CD4-positive, alpha-beta T cell treated with Interleukin-17A for 4 hours (primary cell): ENCODE measurements at places on chromosomes 13 and 19.
A peak's percentile ranks its signal among the peaks of the same experiment; 100 is the strongest.

GRCh38 chr13:87798536-87798935, 127.4 kb downstream of the SLITRK5 start:
- DNase-seq: no peak

DNA sequence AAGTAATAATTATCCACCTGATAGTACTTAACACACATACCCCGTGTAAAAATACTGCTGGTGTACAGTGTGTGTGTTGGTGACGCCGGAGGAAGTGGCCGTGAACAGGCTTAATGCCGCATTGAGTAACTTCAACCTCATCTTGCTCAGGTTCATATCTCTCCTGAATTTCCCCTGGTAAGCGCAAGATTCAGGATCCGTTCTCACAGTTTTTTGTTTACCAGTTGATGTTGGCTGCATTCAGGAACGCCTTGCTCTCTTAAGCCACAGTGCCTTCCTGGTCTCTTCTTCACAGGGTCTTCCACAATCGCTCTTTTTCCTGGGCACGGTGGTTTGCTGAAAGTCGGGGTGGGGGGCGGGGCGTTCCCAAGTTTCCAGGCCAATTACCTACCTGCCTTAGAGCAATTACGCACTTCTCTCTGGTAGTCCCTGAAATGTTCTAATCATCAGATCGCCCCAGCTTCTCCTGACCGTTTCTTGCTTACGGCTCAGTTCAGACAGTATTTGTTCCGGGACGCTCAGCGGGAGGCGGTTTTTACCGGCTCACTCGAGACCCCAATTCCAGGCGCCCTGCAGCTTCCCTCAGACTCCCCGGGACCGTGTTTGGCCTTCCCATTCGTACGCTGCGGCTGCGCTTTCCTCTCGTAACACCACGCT, 706 bp upstream of the DNAJC3 start:
- DNase-seq: peak; percentile 54

GRCh38 chr19:10109528-10109927, 2.0 kb upstream of the P2RY11 start:
- no peak for DNase-seq

- DNase-seq: peak; percentile 61
These were observed 1.8 kb downstream of the TNPO2 start for GRCh38 chr19:12721656-12722565.

DNA sequence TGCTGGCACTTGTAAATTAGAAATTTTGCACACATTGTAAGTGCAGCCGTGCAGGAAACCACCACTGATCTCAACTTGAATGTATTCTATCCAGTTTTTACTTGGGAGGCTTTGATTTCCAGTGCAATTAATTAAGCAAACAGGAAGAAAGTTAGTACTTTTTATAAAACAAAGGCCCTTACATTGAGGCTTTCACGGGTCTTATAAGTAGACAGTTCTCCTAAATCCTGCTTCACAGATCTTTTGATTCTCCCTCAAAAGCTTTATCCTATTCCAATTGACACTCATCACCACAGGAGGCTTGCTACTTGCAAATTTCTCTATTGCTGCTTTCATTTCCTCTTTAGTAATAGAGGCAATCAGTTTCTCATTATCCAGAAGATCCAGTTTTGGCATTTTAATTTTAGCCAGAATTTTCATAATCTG, 90.1 kb downstream of the ERCC5 start:
- DNase-seq: no peak

DNA sequence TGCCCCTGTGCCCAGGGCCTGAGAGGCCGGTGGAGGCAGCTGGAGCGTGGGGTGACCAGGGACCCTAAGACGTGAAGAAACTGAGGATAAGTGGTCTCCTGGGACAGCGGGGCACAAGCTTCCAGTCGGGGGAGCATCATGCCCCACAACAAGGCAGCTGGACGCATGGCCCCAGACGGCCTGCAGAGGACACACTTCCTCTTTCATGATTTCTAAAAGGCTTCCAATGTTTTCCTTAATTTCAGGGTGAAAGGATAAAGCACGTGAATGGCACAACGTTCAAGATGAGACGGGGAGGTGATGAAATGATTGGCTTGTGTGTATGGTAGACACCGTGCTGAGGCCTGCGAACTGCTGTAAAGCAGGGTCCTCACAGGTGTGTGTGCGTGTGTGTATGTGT, 20.2 kb upstream of the MYDGF start:
- DNase-seq: no peak

DNA sequence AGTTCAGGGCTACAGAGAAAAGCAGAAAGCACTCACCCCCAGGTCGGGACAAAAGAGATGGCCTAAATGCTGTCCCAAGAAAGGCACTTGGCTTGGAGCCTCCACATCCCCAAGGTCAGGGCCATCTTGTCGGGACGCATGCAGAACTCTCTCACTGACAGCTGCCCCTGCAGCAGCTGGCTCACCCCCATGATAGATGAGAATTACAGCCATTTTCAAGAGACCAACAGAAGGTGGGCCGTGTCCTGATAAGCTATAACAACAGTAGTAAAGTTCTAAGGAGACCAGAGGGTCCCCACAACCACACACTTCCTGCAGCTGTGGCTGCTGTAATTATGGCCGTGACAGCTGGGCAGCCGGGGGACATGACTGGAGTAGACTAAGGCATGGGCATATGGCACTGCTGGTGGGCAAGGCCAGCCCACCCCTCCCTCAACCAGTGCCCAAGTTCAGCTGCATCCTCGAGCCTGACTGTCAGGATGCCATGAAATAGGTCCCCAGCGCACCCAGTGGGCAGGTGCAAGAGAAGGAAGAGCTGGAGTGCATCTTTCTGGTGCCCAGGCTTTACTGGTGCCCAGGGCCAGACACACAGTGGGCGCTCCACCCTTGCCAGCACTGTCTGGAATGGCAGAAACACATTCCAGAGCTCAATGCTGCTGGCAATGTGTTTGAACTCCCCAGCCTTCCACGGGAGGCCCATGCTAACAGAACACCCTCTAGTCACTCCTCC, 436.7 kb upstream of the ZNF507 start:
- no peak for DNase-seq

DNA sequence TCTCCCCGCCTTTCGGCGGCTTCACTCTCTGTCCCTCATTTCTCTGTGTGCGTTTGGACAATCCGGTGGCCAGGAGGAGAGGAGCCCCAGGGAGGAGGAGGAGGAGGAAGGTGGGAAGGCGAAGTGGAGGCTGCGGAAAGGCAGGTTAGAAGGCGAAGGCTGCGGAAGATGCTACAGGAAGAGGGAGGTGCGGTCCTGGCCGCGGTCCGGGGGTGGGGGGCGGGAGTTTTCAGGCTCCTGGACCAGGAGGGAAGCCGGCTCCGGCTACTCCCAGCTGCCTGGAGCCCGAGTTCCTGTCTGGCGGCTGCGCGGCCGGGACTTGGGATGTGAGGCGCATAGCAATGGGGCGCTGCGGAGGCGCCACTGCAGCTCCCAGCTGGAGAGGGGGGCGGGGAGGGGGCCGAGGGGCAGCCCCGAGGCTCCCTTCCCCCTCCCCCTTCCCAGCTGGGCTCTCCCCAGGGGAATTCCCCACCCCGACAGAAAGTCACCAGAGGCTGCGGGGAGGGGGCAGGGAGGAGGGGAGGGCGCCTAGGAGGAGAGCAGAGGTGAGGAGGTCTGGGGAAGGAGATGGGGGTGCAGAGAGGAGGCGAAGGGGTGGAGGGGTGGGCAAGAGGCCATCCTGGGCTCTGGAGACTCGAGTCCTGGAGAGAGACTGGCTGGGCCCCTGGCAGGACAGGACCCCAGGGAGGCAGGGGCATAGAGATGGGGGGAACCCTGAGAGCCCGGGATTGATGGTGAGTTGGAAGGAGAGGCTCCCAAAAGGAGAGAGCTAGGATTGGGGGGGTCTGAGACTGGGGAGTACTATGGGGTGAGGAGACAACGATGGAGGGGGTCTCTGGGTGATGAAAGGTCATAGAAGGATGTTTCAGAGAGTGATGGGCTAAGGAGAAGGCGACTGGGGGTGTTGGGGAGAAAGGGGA, 2.0 kb downstream of the LRRC4B start:
- no peak for DNase-seq

DNA sequence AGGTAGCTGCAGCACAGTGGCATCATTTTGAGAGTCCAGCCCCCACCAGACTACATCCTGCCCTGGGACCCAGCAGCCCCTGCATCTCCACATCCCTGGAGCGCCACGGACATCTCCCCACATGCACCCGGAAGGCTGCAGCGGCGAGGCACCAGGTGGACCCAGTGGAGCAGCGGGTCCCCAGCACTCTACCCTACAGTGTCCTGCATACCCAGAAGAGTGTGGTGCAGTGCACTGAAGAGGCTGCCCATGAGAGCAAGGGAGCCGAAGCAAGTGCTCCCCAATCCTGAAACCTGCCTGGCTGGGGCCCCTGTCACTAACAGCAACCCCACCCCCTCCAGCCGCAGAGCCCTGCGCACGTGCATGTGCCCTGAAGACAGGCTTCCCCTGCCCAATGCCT, 21.3 kb upstream of the SLC7A9 start:
- DNase-seq: no peak

DNA sequence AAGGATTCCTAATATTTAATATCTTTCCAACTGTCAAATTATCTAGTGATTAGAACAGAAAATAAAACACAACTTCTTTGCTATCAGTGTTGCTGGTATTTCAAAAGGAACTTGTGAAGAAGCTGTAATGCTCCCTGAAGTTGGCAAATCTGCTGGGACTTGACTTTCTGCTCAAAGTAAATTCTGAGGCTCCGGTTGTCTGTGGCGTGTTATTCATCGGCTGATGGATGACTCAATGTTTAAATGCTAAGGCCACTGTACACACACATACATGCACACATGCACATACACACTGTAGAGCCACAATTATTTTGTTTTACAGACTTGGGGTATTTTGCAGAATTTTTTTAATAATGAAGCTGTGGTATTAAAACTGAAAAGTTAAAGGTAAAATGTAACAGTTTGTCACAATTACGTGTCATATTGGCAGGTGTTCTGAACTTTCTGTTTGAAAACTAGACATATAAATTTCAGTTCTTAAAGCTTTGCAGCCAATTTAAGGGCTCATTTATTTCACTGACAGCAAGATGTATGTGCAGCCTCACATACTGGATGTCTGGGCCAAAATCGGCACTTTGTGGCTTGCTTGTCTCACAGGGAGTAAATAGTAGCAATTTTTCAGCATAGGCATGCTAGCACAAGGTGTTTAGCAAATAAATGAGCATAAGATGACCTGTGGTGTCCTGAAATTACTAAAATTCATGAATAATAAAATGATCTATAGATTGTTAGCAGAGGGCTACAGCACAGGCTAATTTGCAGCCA, 1691.7 kb upstream of the PCDH20 start:
- DNase-seq: no peak

- no peak for DNase-seq
These were observed 115.8 kb downstream of the ZIC5 start for GRCh38 chr13:99855526-99856420.

DNA sequence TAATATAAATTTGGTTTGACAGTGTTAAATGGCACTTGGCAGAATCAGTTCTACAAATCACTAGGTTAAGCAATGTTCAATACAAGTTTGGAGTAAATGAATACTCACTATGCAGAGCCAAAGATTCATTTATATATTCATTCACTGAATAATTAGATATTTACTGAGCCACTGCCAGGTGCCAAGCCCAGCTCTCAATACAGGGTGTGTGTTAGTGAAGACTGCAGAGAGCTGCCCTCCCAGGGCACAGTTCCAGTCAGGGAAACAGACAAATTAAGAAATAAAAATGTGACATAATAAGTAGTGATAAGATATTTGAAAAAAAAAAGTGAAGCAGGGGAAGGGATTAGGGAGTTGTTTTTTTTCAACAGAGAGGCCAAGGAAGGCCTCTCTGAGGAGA, 411.7 kb downstream of the KCNRG start:
- no peak for DNase-seq

DNA sequence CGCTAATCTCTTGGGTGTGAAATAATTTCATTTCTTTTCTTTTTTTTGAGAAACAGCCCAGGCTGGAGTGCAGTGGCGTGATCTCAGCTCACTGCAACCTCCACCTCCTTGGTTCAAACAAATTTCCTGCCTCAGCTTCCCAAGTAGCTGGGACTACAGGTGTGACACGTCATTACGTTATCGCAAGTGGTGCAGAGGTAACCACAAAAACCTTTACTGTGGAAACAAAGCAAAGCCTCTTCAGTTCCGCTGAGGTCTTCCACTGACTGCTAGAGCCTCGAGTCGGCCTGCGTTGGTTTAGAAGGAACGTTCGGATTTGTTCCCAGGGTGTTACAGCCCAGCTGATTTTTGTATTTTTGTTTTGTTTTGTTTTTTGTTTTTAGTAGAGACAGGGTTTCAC, 2.0 kb upstream of the ZNF784 start:
- DNase-seq: peak; percentile 71

DNA sequence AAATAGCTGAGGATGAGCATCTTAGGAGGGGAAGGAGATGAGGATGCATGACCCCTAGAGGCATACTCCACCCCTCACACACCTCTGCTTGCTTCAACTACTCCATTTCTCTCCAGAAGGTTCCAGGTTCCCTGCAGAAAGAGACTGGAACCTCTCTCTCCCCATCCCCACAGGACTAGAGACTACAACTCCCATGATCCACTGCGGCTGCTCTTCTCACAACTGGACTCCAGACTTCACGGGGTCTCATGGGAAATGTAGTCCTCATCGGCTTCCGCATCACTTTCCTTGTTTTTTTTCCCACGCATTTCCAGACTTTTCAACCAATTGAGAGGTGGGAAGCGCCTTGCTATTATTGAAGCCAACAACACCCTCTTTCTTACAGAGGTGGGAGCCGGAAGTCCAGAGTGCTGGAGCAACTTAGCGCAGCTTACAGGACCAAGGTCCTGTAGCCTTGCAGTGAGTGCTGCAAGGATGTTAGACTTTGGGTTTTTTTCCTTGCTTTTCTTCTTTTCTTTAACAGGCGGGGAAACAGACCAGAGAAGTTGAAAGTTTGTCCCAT, 13.9 kb upstream of the CACNG6 start:
- peak; percentile 77 for DNase-seq

DNA sequence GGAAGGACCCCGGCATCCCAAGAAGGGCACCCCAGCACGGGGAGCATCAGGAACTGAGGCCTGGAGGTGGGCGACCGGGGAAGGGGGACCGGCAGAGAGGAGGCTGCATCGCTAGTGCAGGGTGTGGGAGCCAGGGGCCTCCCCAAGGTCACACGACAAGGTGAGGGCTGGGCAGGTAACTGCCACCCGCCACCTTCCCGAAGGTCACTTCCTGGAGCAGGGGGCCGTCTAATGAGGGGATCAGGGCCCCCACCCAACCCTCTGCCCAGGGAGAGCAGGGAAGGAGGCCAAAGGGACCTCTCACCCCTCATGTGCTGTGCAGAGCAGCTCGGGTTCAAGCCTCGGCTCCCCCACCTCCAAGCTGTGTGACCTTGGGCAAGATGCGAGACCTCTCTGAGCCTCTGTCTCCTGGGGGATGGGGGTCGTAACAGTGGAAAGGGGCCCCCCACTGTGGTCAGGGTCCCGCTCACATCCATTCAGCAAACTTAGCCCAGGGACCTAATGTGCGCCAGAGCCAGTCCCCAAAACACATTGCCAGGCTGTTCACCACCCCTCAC, 6.0 kb downstream of the ZBTB7A start:
- no peak for DNase-seq
